ENCODE measurements at places on chromosomes 12 and 14.

DNA sequence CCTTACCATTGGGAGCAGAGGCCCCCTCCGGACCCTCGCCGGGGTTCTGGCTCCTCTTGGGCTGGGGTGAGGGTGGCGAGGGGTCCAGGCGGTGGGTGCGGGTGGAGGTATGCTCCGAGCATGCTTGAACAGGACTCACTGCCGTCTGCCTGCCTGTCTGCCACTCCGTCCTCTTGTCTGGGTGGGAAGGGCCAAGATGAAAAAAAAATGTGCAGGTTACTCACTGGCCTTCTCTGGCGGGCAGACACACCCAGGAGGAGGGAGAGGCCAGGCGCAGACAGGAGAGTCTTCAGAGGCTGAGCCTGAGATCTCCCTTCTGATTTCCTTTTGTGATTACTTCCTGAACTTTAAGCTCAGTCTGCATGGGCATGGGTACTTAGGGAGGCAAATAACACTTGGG is 76.1 kb downstream of the STON2 start:
- peak; percentile 6 for DNase-seq

DNA sequence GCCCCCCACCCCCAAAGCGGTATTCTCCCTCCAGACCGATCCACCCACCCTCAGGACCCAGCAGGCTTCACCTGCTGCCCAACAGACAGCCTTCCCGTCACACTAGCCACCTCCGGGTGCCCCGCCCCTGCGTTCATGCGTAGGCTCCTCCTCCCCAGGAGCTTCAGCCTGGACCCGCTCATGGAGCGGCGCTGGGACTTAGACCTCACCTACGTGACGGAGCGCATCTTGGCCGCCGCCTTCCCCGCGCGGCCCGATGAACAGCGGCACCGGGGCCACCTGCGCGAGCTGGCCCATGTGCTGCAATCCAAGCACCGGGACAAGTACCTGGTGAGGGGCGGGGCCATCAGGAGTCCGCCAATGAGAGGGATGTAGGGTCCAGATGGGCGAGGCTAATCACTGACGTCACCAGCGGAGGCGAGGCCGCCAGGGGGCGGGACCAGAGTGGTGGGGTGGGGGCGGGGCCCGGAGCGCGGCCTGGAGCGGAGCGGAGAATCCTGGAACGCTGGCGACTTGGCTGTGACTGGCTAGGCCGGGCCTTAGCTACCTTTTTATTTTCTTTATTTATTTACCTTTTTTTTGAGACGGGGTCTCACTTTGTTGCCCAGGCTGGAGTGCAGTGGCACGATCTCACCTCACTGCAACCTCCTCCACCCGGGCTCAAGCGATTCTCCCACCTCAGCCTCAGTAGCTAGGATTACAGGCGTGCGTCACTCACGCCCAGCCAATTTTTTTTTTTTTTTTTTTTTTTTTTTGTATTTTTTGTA is 4.4 kb downstream of the TNS2 start:
- DNase-seq, result peak; percentile 97

DNA sequence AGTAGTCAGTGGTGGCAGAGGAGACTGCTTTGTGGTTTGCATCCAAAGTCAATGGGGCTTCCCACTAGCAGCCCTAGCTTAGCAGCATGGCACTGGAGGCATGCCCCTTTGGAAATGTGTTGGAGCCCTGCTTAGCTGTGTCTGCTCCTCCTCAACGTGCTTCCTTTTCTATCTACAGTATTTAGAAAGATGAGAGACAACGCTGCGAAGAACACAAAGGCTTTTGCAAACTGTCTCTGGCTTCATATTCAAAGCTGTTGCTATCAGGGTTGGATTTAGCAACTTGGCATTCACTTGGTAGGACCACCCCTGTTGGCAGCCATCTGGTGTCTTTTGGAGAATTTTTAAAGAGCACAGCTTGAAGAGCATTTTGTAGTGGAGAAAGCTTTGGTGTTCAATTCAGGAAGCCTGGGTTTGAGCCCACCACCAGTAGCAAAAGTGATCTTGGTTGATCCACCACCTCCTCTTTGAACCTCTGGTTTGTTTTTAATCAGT is 82.1 kb upstream of the CCDC196 start:
- no peak for DNase-seq

DNA sequence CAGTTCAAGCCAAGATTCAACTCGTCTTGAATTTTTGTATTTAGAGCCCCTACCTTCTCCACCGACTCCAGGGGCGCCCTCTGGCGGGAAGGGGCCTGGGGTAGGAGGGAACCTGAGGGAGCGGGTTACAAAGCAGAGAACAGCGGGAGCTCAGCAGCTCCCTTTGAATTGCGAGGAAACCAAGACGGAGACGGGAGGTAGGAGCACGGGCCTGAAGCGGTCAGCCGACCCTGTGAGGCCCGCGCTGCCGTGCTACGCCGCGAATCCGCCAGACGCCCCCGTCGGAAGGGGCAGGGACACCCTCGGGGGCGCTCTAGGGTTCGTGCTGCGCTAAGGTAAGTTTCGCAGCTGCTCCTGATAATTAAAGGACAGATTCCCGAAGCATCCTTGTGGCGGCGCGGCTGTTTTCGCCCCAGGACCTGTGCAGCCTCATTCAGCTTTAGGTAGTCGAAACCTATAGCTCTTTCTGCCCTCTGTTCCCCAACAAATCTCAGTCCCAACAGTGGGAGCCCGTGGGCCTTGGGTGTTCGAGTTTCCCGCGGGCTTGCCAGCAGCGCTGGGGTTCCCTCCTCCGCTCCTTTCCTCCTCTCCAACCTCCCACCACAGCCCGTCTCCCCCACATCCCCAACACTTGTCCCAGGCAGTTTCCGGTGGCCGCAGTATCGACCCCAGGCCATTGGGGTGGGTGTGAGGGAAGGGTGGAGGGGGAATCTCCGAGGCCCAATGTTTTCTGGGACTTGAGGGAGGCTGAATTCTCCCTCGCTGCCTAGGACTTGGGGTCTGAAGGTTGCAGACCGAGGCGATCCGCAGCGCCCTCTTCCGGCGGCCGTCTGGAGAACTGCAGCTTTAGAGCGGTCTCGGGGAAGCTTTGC is 5.1 kb upstream of the NKX2-1 start:
- DNase-seq, result no peak

DNA sequence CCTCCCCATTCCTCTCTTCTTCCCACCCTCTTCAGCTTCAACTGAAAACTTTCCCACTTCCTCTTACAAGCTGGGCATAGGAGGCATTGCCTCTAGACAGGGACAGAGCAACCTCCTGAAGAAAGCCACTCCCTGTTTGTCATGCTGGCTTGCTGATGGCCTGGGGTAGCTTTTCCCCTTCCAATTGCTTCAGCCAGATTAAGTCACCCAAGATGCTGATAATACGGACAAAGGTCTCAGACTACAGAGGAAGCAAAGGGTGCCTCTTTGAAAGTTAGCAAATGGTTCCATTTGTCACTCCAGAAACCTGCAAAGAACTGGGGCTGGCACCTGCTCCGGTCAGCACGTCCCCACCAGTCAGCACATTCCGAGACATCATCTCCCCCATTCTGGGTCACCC is 6.0 kb downstream of the KRT2 start:
- no peak for DNase-seq

DNA sequence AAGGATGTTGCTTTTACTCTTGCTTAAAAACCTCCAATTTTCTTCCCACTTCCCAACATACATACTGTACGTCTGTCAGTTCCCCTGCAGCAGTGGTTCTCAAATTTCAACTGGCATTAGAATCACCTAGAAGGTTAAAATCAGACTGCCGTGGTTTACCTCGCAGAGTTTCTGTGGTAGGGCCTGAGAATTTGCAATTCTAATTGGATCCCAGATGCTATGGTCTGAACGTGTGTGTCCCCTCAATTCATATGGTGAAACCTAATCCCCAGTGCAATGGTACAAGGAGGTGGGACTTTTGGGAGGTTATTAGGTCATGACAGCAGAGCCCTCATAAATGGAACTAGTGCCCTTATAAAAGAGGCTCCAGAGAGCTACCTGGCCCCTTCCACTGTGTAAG is 226.9 kb downstream of the CRADD start:
- DNase-seq, result no peak

DNA sequence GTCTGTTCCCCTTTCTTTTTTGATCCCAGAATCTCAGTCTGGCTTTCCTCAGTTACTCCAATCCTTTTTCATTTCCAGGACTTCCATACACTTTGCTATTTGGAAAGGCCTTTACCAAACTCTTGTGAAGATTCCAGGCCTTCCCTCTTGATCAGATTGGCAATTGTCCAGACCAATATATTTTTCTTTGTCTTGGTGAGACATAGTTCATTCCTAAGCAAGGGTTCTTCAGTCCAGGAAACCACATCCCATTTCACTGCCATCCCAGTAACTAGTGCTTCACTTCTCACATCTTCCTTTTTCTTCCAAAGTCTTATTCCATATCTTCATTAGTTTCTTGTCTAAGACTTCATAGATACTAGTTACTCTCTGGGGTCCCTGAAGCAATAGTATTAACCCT is 2.1 kb upstream of the PTPRQ start:
- no peak for DNase-seq

DNA sequence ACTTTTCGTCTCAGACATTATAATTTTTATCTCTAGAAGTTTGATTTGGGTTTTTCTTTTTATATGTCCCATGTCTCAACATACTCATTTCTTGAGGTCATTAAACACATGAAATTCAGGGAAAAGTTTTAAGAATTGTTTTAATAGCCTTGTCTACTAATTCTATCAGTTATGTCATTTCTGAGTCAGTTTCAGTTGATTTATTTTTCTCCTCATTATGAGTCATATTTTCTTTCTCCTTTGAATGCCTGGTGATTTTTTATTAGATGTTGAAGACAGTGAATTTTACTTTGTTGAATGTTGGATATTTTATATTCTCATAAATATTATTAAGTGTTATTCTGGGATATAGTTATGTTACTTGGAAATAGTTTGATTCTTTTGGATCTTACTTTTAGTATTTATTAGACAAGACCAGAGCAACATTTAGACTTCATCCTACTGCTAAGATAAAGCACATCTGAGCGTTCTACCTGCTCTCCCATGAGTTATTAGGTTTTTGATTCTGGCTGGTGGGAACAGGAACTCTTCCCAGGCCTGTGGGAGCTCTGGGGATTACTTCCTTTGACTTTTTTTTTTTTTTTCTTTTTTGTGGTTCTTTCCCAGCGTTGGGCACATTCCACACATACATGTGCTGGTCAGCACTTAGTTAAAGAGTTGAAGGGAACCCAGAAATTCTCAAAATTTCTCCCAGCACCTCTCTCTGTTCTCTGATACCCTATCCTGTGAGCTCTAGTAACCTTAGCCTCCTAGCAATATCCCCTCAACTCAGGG is 1157.7 kb downstream of the BCL11B start:
- no peak for DNase-seq

DNA sequence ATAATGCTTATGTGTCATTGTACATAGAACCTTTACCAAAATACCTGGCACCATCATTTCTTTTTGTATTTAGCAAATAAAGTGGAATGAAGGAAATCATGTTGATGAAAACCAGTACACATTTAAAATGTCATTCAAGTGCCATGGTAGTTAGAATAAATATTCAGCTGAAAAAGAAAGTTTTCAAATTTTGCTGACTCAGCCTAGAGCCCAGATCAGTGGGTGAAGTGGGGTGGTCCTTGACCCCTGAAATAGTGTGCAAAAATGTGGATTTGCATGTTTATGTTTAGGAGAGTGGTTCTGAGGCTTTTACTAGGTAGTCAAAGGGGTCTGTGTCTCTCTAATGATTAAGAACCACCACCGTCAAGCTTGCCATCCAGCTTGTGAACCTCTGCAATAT is 418.7 kb downstream of the ETNK1 start:
- no peak for DNase-seq

- peak; percentile 23 for DNase-seq
These were observed 1.8 kb upstream of the WNK1 start for GRCh38 chr12:750366-751191.

- DNase-seq, result no peak
These were observed 79.7 kb downstream of the EML1 start for GRCh38 chr14:99872786-99873440.

DNA sequence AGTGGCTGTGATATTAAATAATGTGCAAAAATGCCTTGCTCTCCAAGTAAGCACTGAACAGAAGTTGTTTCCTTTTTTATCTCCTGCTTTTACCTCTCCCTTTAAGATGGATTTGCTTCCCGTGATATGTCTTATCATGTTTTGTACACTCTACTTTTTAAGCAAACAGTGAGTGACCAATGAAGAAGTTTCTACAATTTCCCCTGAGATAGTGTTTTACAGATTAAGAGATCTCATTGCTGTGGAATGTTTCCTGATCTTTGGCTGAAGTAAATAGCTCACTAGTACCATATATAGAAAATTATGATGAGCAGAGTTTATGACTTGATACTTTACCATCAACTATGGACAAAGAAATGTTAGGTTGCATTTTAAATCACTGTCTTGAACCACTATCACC is 184.8 kb upstream of the PDE3A start:
- DNase-seq, result no peak

GRCh38 chr12:94111302-94111701 is 37.1 kb upstream of the PLXNC1 start:
- DNase-seq, result no peak

DNA sequence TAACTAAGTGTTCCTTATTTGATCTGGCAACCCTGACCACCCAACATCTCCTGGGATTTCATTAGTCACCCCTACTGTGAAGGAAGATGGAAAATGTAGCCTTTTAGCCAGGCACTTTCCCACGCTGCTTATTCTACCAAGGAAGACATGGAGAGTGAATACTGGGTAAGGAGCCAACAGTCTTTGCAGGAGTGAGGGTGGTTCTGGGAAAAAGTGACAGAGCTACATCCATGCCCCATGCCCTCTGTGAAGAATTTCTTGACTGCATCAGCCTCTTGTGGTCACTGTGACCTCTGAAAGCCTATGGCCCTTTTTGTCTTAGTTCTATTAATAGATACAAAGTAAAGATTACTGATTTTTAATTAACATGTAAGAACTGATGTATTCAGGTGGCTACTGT is 196.0 kb upstream of the EEA1 start:
- DNase-seq, result no peak

- no peak for DNase-seq
These were observed 23.0 kb upstream of the SERPINA4 start for GRCh38 chr14:94538070-94538740.
